Aorta (tissue), 5 donors: ENCODE measurements at places on chromosomes 5 and 9. TPM values are rescaled to one million over a fixed set of nuclear protein-coding genes. Genes with fewer than 3 reads are reported as not detected.

Gene GABRA6
- not detected for total RNA-seq

Gene HMMR
- 2.2 TPM for total RNA-seq

Gene DMRT2
- 0.69 TPM for total RNA-seq

Gene SOX30
- total RNA-seq: 0.12 TPM

Gene CBY3
- total RNA-seq: not detected

Gene SPINK7
- not detected for total RNA-seq

Gene PCDHGA9
- total RNA-seq: 8.2 TPM

Gene LCN6
- 17.4 TPM for total RNA-seq

Gene CDKN2B-AS1
- total RNA-seq: 1.2 TPM

Gene MLANA
- not detected for total RNA-seq

Gene KCNN2
- 0.57 TPM for total RNA-seq
